ENCODE measurements at places on chromosomes 3 and 15. TPM values are rescaled to one million over a fixed set of nuclear protein-coding genes. Genes with fewer than 3 reads are reported as not detected.

Gene SMAD6
- total RNA-seq: 18.9 TPM

Gene MSL2
- 21.6 TPM for total RNA-seq

Gene INKA1
- total RNA-seq: 4.6 TPM

Gene RHO
- not detected for total RNA-seq

Measured in esophagus muscularis mucosa (tissue), 4 donors.